ENCODE measurements at places on chromosomes 13 and 19.

DNA sequence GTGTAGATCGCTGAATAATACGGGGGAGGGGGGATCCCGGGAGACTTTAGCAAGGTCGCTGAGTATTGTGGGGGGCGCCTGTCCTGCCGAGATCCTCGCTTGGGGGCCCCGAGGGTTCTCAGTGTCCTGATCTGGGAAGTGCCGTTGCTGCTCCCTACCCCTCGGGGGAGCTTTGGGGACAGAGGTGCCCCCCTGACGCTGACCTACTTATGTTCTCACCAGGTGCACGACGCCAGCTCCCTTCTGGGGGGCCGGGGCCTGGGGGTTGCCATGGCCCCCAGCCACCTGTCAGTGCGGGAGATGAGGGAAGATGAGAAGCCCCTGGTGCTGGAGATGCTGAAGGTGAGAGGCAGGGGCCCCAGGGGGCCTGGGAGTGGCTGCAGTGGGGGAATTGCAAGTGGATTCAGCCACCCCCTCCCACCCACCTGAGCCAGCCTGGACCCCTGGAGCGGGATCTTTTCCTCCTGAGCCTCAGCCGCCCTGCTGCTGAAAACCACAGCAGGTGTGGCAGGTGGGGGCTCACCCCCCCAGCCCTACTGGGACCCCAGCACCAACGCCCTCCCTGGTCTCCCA, 537 bp downstream of the NAT14 start:
- DNase-seq: no peak

DNA sequence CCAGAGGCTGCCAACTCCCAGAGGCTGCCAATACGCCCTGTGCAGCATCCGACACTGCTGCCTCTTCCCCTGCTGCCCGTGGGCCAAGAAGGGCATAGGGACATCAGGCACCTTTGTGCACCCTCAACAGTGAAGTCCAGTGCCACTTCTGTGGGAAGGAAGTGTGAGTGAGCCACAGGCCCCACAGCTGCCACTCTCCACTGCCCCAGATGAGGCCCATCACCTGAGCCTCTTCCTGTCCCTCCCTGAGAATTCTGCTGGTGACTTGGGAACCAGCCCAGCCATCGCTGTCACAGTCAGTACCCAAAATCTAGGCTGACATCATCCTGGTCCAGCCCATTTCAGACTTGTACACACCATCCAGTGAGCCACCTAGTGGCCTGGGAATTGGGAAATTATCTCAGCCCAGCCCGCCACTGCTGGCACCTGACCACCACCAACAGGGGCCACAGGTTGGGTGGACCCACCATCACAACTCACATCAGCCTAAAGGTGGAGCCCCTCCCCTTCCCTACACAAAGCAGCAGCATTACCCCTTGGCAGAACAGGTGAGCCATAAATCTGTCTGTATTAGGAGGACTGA, 733.9 kb upstream of the KLHL1 start:
- no peak for DNase-seq

- no peak for DNase-seq
These were observed 197.5 kb downstream of the NBEA start for GRCh38 chr13:35139591-35139990.

- DNase-seq: no peak
These were observed 31.6 kb upstream of the ZNRF4 start for GRCh38 chr19:5423567-5424125.

DNA sequence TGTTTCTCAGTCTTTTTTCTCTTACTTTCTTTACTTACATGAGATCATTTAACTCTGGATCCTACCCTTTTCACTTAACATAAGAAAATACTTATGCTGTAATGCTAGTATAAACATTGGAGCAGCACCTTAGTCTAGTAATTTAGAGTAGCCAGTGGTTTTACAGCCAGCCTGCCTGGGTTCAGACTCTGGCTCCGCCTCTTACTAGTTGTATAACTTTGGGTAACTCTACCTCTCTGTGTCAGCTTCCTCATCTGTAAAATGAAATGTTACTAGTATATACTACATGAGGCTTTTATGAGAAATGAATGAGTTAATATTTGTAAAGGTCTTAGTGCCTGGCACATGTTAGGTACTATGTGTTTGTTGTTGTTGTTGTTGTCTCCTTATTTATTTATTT, 5.6 kb downstream of the CDADC1 start:
- DNase-seq: no peak

GRCh38 chr13:92317066-92317465, 909.5 kb upstream of the GPC6 start:
- DNase-seq: no peak

GRCh38 chr19:55088543-55089341, 13.1 kb downstream of the EPS8L1 start:
- peak; percentile 99 for DNase-seq

- DNase-seq: no peak
These were observed 99.6 kb downstream of the CCNA1 start for GRCh38 chr13:36531746-36532486.

GRCh38 chr13:79197933-79198332, 208.1 kb downstream of the RBM26 start:
- DNase-seq: no peak

DNA sequence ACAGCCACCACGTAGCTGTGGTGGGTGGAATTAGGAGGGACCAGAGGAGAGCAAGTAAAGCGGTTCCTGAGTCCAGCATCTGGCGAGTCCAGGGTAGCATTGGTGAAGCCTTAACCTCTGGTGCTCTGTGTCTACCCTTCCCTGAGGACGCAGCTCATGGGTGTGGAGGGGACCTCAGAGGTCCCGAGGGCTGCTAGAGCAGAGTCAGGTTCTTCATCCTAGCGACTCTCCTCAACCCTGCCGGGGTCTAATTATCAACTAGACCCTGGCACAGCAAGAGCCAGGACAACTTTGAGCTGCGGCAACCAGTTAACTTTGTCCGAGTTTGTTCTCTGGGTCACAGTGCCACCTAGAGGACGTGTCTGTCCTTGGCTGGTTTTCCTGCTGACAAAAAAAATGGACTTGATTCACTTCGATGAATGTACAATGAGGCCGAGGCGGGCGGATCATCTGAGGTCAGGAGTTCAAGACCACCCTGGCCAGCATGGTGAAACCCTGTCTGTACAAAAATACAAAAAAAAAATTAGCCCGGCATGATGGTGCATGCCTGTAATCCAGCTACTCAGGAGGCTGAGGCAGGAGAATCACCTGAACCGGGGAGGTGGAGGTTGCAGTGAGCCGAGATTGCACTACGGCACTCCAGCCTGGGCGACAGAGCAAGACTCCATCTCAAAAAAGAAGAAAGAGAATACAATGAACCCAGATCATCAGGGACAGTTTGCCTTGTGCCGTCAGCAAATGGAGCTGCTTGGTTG, 25.0 kb downstream of the TSSK6 start:
- DNase-seq: peak; percentile 84

GRCh38 chr19:48588670-48589401, 17.7 kb upstream of the SPACA4 start:
- peak; percentile 98 for DNase-seq

GRCh38 chr13:32838945-32839344, 177.3 kb upstream of the KL start:
- no peak for DNase-seq

GRCh38 chr13:51251480-51251879, 29.3 kb downstream of the FAM124A start:
- DNase-seq: no peak

DNA sequence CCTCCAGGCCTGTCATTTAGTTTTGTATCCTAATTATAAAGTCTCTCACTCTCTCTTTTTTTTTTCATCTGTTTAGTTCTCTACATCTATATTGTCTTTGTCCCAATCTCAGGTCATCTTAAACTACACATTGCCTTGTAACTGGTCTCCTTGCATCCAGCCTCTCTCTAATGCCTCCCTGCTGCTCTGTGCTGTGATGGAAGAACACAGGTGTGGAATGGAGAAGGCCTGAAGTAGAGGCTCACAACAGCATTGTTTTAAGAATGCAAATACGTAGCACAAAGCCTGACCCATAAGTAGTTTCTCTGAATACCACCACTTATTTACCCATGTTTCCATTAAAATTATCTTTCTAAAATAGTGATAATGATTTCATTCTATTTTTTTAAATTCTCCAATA, 108.8 kb upstream of the FRY start:
- DNase-seq: no peak

DNA sequence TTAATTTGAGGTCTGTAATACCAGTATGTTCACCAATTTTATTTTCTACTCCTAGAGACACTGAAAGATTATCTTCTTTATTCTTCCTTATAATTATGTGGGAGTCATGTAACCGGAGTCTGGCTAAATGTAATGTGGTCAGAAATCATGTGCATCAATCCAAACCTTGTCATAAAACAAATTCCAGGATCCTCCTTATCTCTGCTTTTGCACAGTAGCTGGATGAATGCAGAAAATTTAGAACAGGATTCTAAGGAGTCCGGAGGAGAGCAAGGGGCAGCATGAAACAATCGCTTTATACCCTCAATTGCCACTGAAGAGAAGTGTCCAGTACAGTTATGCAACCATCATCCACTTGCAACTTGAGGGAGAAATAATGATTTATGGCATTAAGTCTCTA, 2674.7 kb upstream of the PCDH20 start:
- DNase-seq: no peak

GRCh38 chr19:11931051-11931450, 6.1 kb downstream of the ZNF700 start:
- no peak for DNase-seq

DNA sequence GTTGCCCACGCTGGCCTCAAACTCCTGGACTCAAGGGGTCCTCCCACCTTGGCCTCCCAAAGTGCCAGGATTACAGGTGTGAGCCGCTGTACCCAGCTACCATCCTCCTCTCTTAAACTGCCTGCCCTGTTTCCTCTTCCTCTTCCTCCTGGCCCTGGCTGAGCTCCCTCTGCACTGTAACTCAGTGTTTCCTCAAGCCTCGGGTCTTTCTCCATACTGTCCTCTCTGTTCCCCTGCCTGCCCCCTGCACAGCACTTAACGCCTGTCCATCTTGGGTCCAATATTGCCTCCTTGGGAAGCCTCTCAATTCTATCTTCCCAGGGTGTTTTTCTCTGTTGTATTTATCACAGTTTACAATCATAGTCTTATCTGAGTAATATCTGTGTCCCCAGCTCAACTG, 6.1 kb downstream of the LIPE start:
- DNase-seq: no peak

- no peak for DNase-seq
These were observed 9.0 kb downstream of the FPR3 start for GRCh38 chr19:51803967-51804366.

DNA sequence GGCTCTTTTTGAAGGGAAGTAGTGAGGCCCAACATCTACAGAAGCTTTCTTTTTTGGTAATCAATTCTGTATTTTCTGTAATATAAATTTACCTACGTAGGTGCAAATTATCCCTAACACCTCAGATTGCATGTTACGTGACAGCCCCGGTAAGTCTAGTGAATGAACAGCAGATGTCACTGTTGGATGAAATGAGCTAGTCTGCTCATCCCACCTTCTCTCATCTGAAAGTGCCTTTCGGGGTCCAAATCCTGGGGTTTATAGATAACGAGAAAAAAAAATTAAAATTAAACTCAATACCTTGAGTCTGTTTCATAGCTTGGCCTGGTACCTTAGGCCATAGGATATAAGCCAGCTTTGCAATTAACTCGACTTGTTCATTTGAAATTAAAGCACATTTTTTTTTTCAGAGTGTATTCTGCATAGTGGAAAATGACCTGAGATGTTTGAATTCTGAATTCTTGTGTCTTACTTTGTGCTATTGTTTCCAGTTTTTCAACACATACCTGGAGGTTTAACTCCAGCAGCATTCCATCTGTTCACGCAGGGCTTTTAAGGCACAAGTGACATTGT, 548.2 kb downstream of the GPC5 start:
- no peak for DNase-seq

GRCh38 chr13:66353664-66354063, 876.5 kb downstream of the PCDH9 start:
- no peak for DNase-seq

GRCh38 chr19:7527516-7528191, 5.2 kb downstream of the MCOLN1 start:
- DNase-seq: no peak

GRCh38 chr13:31997641-31998040, 33.9 kb upstream of the FRY start:
- no peak for DNase-seq

- DNase-seq: no peak
These were observed 539.0 kb downstream of the PCDH9 start for GRCh38 chr13:66691149-66691548.

DNA sequence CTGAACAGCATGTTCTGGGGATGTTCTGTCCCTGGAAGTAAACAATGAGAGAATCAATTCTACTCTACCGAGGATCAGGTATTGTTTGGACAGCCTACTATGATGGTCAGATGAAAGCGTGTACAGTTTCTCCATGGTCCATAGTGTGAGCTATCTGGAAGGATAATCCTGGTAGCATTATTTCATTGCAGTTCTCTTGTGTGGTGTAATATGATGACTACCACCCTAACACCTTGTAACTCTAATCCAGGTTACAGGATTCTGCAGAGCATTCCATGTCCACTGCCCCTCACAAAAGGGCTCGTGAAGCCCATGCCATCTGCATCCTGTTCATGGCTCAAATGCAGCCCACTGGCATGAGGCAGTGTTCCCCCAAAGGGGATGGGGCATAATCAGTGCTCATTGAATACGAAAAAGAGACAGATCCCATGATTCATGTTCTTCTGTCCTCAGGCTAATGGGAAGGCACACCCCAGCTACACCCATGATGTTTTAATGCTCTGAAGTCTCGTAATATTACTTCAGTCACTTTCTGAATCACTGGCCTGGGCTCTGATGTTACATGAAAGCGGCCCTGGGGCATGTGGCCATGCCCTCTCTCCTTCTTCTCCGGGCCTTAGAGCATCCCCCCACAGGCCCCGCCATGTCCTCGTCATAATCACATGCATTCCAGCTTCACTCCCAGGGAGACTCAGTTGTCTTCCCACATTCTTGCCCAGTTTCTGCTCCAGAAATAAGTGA, 68.4 kb downstream of the HSPH1 start:
- no peak for DNase-seq

DNA sequence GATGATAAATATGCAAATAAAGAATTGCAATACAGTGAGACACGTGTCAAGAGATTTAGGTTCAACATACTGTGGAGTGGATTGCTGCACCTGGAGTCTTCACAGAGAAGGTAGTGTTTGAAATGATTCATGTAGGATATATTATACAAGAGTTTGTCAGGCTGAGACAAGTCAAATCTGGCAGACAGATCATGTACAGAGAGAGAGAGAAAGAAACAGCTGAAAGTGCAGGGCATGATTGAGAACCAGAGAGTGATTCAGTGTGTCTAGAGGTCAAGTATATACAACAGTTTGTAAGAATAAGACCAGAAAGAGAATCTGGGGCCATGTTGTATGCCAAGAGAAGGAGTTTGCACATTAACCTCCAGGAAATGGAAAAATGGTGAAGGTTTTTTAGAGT, 2.1 kb upstream of the VWA8 start:
- DNase-seq: no peak

DNA sequence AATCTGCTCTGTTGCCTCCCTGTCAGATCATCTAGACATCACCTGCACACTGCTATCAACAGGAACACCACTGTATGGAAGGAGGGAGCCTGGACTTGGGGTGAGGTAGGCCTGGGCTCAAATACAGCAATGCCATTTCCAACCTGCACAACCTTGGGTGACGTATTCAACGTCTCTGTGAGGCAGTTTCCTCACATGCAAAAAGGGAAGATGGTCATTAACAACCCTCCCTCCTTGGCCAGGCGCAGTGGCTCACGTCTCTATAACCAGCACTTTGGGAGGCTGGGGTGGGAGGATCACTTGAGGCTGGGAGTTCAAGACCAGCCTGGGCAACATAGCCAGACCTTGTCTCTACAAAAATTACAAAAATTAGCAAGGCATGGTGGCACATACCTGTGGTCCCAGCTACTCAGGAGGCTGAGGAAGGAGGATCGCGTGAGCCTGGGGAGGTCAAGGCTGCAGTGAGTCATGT, 13.1 kb downstream of the XRCC1 start:
- no peak for DNase-seq
